ENCODE measurements at places on chromosomes 2 and 18.

- DNase-seq: no peak
Measured at GRCh38 chr2:169961911-169962310, 134.7 kb downstream of the UBR3 start.

- no peak for DNase-seq
Measured at GRCh38 chr2:168773719-168774521, 28.5 kb upstream of the NOSTRIN start.

DNA sequence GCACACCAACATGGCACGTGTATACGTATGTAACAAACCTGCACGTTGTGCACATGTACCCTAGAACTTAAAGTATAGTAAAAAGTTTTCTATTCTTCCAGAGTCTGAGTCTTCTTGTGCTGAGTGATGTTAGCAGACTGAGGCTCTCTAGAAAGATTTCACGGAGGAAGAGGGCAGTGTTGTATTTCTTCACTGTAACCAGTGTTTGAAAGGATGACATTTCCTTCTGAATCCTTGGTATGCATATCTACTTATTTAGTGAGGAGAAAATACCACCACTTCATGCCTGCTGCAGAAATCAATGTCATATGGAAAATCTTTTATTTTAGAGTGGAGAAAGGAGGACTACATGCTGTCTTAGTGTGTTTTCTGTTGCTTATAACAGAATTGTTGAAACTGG, 357.1 kb downstream of the CCDC85A start:
- DNase-seq: no peak

DNA sequence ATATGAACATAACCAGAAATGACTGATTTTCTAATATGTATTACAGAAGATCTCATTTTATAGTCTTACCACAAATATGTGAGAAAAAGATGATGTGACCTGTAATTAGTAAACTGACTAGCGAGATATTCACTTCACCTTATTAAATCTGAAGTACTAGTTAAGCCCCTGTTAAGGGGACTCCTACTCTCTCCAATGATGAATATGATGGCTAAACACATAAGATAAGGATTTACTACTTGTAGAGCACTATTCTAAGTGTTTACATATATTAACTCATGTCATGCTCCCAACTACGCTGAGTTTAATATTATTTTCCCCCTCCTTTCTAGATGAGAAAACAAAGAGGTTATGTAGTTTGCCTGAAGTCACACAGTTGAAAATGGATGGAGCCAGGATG, 40.9 kb downstream of the SP3 start:
- DNase-seq: no peak

DNA sequence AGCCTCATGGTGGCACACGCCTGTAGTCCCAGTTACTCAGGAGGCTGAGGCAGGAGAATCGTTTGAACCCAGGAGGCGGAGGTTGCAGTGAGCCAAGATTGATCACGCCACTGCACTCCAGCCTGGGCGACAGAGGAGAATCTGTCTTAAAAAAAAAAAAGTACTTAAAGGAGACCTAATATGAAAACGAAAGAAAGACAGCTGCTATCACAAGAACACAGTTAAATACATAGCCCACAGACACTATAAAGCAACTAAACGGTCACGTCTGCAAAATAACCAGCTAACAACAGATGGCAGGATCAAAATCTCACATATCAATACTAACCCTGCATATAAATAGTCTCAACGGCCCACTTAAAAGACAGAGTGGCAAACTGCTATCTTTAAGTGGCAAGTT, 43.9 kb upstream of the TACR1 start:
- no peak for DNase-seq

DNA sequence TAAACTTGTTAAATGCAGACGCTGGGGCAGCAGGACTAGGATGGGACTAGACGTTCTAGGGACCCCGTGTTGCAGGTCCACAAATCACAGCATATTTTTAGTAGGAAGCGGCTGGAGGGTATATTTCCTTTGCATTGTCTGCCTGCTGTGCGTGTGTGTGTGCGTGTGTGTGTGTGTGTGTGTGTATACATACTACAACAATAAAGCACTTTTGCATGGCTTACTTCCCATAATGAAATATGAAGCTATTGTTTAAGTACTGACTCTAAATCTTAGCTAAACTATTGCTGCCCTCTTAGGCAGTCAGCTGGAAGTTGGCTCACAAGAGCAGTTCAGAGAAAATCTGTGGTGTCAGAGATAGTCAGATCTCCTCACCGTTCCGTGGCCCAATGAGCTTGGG, 133.4 kb downstream of the CABLES1 start:
- DNase-seq: no peak

DNA sequence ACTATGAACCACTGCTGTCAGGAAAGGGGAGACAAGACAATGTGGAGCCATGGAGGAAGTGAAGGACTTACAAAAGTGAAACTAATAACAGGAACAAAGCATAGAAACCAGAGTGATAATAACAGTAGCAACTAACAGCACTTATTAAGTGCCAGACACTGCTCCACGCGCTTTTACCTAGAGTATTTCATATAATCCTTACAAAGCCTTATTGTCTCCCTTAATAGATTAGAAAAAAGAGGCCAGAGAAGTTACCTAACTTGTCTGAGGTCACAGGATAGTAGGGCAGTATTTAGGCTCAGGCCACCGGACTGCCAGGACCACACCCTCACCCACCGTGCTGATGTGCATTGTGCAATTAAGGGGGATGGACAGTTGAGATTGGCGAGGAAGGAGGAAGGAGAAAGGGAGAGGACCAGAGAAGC, 98.6 kb upstream of the NFU1 start:
- DNase-seq: no peak

- no peak for DNase-seq
Measured at GRCh38 chr2:41718705-41719104, 329.1 kb upstream of the PKDCC start.

GRCh38 chr2:73920577-73921545, 5.8 kb upstream of the DGUOK start:
- no peak for DNase-seq

- no peak for DNase-seq
Measured at GRCh38 chr2:176125772-176126054, 3.2 kb downstream of the HOXD9 start.

DNA sequence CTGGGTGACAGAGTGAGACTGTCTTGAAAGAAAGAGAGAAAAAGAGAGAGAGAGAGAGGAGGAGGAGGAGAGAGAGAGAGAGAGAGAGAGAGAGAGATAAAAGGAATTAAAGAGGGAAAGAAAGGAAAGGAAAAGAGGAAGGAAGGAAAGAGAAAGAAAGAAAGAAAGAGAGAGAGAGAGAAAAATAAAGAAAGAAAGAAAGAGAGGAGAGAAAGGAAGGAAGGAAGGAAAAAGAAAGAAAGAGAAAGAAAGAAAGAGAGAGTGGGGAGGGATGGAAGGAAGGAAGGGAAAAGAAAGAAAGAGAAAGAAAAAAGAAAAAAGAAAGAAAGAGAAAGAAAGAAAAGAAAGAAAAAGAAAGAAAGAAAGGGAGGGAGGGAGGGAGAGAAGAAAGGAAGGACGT, 29.8 kb downstream of the MOGAT1 start:
- DNase-seq: no peak

- no peak for DNase-seq
Measured at GRCh38 chr18:12741351-12741750, 38.5 kb downstream of the PSMG2 start.

GRCh38 chr2:84458551-84459017, 496 bp downstream of the SUCLG1 start:
- no peak for DNase-seq

GRCh38 chr2:7618031-7618430, 700.8 kb downstream of the RNF144A start:
- no peak for DNase-seq

DNA sequence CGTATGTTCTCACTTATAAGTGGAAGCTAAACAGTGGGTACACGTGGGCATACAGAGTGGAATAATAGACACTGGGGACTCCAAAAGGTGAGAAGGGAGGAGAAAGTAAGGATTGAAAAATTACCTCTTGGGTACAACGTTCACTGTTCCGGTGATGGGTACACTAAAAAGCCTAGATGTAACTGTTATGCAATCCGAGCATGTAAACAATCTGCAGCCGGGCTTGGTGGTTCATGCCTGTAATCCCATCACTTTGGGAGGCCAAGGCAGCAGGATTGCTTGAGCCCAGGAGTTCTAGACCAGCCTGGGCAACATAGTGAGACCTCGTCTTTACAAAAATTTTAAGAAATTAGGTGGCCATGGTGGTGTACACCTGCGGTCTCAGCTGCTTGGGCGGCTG, 33.1 kb upstream of the TTR start:
- no peak for DNase-seq

DNA sequence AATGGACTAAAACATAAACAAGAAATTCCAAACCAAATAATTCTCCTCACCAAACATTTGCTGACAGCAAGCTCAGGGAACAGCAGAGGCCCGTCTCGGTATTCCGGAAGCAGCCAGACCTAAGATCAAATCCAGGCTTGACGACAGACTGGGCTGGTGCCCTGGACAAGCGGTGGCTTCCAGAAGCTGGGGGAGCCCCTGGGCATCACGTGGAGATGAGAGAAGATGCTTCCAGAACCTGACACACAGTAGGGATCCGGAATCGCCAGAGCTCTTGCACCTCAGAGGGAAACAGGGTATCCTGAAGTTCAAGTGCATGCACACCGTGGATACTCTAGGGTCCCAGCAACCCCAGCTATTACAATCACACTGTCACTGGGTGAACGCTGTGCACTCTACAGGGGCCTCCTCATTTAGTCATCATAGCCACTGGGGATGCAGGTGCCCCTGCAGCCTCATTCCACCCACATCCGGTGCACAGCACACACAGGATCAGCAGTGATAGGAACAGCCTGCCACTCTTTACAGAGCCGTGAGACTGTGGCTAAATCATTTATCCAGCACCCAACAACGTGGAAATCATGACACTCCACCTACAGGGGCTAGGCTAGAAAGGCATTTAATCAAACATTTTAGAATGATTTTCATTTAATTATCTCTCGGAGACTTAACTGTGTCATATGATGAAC, 102.6 kb downstream of the HDAC4 start:
- peak; percentile 38 for DNase-seq

All from stimulated activated CD8-positive, alpha-beta memory T cell treated with anti-CD3 and anti-CD28 coated beads, Interleukin-2, amount 100 ng/mL, for 1 hour (primary cell).